Astrocyte (in vitro differentiated cells and primary cell): ENCODE measurements at places on chromosomes 11 and 22.

DNA sequence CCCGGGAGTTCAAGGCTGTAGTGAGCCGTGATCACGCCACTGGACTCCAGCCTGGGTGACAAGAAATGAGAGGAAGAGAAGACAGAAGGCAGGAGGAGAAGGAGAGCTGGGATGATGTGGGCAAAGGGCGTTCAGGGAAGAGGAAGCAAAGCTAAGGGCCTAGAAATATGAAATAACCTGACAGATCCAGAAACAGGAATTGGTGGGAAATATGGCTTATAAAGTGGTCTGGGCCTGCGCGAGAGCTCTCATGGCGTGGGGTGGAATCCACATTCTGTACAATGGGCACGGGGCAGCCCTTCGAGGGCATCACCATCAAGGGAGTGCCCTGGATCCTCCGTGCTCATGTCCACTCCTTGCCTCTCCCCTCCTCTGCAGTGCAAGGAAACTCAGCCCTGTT, 46.8 kb upstream of the RASSF10 start:
- no peak for DNase-seq

DNA sequence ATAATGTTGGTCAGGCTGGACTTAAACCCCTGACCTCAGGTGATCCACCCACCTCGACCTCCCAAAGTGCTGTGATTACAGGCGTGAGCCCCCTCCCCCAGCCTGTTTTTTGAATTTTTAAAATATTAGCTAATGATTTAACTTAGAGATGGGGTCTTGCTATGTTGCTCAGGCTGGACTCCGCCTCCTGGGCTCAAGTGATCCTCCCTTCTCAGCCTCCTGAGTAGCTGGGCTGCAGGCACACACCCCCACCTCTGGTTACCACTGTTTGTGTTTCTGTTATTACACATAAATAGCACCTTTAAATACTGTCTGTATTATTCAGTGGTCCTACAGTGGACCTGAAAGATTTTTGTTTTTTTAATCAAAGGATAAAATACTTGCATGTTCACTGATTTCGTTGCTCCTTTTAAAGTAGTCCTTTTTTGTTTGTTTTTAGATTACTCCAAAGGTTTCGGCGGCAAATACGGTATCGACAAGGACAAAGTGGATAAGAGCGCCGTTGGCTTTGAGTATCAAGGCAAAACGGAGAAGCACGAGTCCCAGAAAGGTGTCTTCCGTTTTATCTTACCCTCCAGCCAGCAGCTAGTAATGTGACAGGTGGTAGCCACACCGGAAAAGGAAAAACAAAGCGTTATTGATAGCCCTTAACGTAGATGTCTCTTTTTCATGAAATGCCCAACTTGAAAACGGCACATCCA, 21.1 kb downstream of the CTTN start:
- DNase-seq: no peak

GRCh38 chr11:131483453-131483852, 113.0 kb downstream of the NTM start:
- DNase-seq: no peak

GRCh38 chr11:6437993-6438392, 2.8 kb downstream of the HPX start:
- DNase-seq: no peak

DNA sequence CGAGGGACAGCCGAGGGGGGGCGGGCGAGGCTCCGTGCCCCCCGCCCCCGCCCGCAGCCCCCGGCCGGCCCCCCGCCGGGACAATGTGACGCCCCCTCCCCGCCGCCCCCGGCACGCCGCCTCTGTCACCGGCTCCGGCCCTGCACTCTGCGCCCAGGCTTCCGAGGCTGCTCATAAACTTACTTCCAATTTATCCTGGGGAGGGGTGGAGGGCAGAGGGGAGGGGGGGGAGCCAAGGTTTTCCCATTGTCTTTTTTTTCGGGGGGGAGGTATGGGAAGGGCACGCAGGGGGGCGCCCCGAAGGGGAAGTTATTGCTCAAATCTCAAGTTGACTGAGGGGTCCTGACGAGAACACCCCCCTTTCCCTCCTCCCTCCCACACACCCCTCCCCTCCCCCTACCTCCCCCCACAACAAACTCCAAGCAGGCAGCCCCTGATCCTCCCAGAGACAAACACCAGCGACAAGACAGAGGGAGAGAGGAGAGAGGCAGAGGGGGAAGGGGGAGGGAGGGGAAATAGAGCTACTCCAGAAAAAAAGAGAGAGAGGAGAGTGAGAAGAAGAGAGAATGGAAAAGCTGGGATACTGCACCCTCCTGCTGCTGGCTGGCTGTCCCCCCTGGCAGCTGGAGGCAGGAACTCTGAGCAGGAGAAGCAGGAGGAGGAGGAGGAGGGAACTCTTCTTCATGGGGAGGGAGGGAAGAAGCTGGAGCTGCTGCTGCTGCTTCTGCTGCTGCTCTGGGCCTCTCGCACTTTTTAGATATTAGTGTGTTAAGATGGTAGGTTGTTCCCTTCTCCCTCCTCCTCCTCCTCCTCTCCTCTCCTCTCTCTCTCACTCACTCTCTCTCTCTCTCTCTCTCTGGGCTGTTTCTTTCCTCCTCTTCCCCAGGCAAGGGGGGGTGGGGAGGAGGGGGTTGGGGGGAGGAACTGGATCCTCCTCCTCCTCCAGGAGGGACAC, 631 bp downstream of the PHF21A start:
- peak; percentile 82 for DNase-seq

- no peak for DNase-seq
Measured at GRCh38 chr22:35852076-35852475, 134.4 kb downstream of the APOL5 start.

DNA sequence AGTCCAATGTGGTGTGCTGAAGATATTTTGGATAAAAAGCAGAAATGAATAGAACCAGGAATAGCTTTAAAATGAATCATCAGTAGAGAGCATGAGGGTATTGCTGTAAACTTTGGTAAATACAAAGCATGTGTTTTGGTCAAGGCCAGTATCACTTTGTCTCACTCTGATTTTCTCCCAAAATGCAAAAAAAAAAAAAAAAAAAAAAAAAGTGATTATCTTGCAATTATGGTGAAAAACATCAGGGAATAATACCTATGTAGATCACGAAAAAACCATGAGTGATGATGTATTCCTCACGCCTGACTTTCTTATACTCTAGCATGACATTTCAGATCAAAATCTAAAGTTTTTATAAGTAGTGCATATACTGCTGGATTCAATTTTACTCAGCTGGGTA, 897.9 kb upstream of the FAT3 start:
- DNase-seq: no peak

DNA sequence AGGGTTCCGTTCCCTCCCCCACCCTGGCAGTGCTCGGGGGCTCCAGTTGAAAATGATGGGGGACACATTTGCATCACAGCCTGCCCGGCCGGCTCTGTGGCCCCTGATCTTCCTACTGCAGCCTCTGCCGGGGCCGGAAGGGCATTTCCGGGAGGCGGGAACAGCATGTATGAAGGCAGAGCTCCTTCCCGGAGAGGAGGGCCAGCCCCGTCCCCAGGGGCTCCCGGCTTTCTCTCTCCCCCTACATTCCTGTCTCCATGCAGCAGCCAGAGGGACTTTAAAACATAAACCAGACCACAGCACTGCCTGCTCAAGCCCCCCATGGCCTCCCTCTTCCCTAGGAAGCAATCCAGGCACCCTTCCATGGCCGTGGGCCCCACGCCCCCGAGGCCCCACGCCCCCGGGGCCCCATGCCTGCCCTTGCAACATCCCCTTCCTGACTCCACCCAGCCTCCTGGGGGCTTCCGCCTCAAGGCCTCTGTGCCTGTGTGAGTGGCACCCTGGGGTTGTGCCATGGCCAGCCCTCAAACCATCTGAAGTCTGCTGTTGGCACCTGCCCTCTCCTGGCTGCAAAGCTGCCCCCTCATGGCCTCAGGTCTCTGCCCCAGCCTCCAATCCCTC, 73.1 kb downstream of the CDKN1C start:
- no peak for DNase-seq

DNA sequence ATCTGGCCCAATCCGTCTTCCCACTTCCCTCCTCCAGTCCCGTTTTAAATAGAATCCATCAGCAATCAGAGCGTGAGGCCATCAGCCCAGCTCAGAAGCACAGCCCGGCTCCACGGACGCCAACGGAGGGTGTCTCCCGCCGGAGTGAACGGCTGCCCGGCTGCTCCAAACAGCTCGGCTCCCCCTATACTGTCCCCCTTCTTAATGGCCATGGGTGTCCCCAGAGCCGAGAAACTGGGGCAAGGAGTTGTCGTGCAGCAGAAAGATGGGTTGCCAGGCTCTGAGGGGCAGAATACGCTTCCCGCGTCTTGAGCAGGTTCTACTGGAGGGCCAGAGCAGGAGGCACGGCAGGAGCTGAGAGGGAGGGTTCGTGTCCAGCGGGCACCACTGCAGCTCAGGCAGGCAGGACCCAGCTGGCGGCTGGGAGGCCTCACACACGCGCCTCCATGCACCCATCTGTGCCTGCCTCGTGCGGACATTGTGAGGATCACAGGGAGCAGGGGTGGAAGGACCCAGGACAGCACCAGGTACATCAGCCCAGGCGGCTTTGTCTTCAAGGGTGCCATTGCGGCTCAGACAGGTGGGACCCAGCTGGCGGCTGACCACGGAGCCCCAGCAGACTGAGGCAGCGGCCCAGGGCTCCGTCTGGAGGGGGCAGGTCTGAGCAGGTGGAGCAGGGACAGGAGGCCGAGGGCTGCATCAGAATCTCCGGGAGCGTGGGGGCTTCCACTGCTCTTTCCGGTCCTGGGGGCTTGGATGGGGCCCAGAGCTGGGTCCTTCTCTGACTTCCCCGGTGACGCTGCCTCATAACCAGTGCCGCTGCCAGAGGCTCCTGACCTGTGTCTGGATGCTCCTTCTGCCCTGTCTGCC, 882.7 kb downstream of the BRD1 start:
- DNase-seq: no peak
